Myometrial cell (primary cell): ENCODE measurements at places on chromosomes 1 and 21. TPM values are rescaled to one million over a fixed set of nuclear protein-coding genes. Genes with fewer than 3 reads are reported as not detected.

The FNBP1L gene
- 8.1 and 8.5 TPM in 2 replicates for total RNA-seq

The ITGB2 gene
- not detected in 2 replicates for total RNA-seq

The BATF3 gene
- 0.35 and 1.4 TPM in 2 replicates for total RNA-seq

The LRRC53 gene
- not detected in 2 replicates for total RNA-seq

The NT5C1A gene
- total RNA-seq = not detected in 2 replicates

The KPRP gene
- not detected in 2 replicates for total RNA-seq

The CNIH3 gene
- 0.29 TPM in 1 of 2 replicates, not detected in the other for total RNA-seq

The DIO1 gene
- not detected in 2 replicates for total RNA-seq

The PRRX1 gene
- total RNA-seq = 35.8 and 41.2 TPM in 2 replicates

The SLC25A34 gene
- not detected in 2 replicates for total RNA-seq

The PGBD5 gene
- 0.86 TPM in 1 of 2 replicates, not detected in the other for total RNA-seq

The NPR1 gene
- 4.4 and 6.1 TPM in 2 replicates for total RNA-seq

The DNASE2B gene
- 0.18 TPM in 1 of 2 replicates, not detected in the other for total RNA-seq

The HSPA6 gene
- under 0.01 TPM in 1 of 2 replicates, not detected in the other for total RNA-seq

The MAP10 gene
- 1.2 TPM in 2 replicates for total RNA-seq

The CR1 gene
- not detected in 2 replicates for total RNA-seq

The ATP1A2 gene
- total RNA-seq = not detected in 2 replicates

The ITLN2 gene
- not detected in 2 replicates for total RNA-seq

The AVPR1B gene
- total RNA-seq = not detected in 2 replicates

The THEM5 gene
- not detected in 2 replicates for total RNA-seq

The REN gene
- 1.1 and 2.9 TPM in 2 replicates for total RNA-seq

The RNF186 gene
- total RNA-seq = not detected in 2 replicates

The SEMA4A gene
- total RNA-seq = under 0.01 and 0.35 TPM in 2 replicates

The RUSC1 gene
- total RNA-seq = 23.4 and 35.5 TPM in 2 replicates

The CD244 gene
- total RNA-seq = not detected in 2 replicates

The LEMD1 gene
- not detected in 2 replicates for total RNA-seq
